ENCODE measurements at places on chromosomes 11 and 22.

DNA sequence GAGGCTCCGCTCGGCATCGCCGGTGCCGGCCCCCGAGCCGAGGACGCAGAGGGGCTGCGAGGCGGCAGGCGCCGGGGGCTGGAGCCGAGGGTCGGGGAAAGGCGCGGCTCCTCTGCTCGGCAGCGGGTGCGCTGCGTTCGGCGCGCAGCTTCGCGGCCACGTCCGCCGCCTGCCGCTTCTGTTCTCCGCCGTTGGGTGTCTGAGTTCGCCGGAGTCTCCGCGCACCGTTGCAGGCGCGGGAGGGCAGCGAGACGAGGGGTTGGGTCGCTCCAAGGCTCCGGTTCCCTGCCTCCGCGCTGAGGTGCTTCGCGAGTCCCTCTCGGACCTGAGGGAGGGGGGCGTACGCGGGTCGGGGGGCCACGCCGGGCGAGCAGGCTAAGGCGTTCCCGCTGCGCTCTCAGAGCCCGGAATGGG is 347 bp downstream of the MN1 start:
- peak; percentile 45 for DNase-seq

- no peak for DNase-seq
These were observed 270.0 kb downstream of the LARGE1 start for GRCh38 chr22:33650244-33650643.

- DNase-seq: no peak
These were observed 195.9 kb downstream of the SPON1 start for GRCh38 chr11:14158393-14158792.

DNA sequence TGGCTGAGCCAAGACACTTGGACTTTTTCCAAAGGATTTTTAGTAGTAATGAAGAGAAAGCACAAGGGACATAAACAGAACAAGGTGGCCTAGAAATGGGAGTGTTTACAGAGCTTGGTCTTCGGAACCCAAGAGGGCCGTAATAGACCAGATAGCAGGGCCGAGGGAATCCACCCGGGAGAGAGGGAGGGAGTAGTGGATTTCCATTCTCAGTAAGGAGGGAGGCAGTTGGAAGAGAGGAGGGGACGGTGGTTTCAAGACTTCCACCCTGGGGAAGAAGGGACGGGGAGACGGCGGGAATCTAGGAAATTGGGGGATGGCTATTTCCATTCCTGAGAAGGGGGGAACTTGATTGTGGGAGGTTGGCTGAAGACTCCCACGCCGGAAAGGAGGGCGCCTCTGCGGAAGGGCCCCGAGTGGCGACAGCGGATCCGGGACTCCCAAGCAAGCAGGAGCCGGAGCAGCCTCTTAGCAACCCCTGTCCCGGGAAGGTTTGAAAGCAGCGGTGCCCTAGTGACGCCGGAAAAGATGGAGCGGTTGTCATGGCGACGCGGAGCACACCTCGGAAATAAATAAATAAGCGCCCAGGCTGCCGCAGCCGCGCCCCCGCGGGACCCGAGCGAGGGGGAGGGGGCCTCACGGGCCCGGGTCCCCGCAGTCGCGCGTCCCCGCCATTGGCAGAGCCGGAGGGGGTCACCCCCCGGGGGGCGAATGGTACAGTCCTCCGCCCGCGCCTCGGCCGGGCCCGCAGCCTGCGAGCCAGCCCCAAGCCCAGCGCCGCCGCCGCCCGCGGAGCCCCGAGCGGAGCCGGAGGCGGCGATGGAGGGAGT is 31.6 kb downstream of the EIF3F start:
- peak; percentile 62 for DNase-seq

DNA sequence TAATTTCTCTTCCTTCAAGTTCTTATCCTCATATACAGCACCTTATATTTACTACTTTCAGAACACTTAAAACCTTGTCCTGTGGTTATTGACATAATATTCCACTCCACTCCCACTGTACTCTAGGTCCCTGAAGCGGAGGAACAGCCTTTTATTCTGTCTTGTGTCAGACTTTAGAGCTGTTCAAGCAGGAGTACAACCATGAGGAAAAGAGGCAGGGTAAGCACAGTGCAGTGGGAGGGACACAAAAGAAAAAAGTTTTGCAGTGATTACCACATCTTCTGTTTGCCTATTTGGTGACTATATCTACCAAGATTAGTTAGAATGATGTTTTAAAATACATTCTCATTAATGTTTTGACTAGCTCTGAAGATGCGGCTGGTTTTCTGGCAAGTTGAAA is 122.0 kb upstream of the CEP126 start:
- DNase-seq: peak; percentile 39

- DNase-seq: peak; percentile 76
These were observed 2.9 kb upstream of the FOSL1 start for GRCh38 chr11:65903068-65903481.

DNA sequence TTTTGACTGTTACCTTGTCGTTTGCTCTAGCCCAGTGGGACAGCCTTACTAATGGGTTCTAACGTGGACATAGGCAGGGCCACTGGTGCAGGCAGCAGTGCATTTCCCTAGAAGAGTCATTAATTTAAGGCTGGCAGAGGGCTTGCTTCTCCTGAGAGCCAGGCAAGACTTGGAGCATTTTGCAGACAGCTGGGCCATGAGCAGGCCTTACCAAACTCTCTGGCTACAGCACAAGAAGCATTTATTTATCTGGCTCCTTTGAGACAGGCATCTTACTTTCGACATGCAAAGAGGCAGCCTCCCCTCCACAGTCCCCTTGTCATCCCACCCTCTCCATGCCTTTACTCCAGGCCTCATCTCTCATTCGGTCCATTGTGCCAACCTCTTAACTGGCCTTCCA is 139.9 kb downstream of the CSNK2A3 start:
- DNase-seq: no peak
